ENCODE measurements at places on chromosomes 4 and X. TPM values are rescaled to one million over a fixed set of nuclear protein-coding genes. Genes with fewer than 3 reads are reported as not detected.

DNA sequence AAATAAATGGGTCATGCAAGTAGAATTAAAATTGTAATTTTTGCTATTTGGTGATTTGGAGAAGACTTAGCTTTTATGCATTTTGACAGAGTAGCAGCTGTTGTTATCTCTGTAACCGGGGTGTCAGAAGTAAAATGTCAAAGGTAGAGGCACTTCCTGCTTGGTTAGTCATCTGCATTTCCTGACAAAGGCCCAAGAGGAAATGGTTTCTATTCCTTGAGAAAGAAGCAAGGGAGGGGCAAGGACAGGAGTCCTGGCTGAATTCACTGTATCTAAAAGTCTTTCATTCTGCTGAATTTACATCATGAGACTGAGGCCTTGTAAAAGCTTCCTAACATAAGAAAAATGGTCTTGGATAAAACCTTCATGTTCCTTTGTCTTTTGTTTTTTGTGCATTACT lies 550.9 kb upstream of the BOD1L1 start:
- no peaks in the 10 kb centered on the region for H3K27me3 ChIP-seq
- H3K36me3 ChIP-seq = peaks cover 2% of the 10 kb centered on the region
- H3K4me1 ChIP-seq = peaks cover 6% of the 10 kb centered on the region
- DNase-seq = no peak

DNA sequence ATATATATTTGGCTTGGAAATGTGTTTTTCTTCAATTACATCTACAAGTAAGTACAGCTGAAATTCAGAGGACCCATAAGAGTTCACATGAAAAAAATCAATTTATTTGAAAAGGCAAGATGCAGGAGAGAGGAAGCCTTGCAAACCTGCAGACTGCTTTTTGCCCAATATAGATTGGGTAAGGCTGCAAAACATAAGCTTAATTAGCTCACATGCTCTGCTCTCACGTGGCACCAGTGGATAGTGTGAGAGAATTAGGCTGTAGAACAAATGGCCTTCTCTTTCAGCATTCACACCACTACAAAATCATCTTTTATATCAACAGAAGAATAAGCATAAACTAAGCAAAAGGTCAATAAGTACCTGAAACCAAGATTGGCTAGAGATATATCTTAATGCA lies 26.1 kb downstream of the NUDT6 start:
- no peaks in the 10 kb centered on the region for H3K4me1 ChIP-seq
- DNase-seq = no peak
- peaks cover 66% of the 10 kb centered on the region for H3K36me3 ChIP-seq
- no peak overlapping the region for H3K4me3 ChIP-seq
- H3K27me3 ChIP-seq = peaks cover 2% of the 10 kb centered on the region

GRCh38 chrX:129998021-129998420 lies 15.6 kb downstream of the BCORL1 start:
- H3K27me3 ChIP-seq = no peaks in the 10 kb centered on the region
- no peak for DNase-seq
- H3K4me1 ChIP-seq = no peaks in the 10 kb centered on the region
- H3K27ac ChIP-seq = no peak overlapping the region
- no peak overlapping the region for H3K4me3 ChIP-seq
- H3K36me3 ChIP-seq = no peaks in the 10 kb centered on the region

- no peak overlapping the region for H3K27ac ChIP-seq
- H3K27me3 ChIP-seq = no peaks in the 10 kb centered on the region
- no peak overlapping the region for H3K4me3 ChIP-seq
- no peak for DNase-seq
These were observed 136.3 kb downstream of the TMEM144 start for GRCh38 chr4:158346576-158346975.

DNA sequence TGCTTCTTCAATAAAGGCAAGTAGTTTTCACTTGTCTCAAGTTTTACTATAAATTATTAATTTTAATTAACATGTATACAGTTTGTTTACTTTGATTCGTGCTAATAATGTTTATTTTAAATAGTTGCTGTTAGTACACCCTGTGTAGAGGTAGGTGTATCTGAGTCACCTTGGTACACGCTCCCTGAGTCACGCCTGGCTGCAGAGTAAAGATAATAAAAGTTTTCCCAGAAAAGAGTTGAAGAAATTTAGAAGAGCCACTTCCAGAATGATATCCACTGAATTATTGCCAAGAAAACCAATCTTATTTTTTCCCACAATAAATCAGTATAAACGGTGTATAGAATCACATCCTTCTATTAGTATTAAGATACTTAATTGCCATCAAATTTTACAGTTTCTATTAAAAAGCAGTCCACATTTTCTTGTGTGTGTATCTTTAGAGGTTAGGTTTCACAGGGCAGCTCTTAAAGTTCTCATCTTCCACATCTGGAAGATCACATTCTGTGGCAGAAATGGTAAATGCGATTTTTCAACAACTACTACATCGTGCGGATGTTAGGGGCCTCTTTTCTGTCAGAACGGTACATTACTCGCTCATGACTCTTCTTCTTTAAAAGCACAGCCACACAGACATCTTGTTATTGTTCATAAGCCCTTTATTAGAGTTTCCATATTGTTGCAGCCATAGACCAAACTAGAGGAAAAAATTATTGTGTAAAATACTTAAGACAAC lies 55.4 kb downstream of the HADH start:
- H3K27me3 ChIP-seq = no peaks in the 10 kb centered on the region
- no peaks in the 10 kb centered on the region for H3K4me1 ChIP-seq
- DNase-seq = no peak
- no peak overlapping the region for H3K4me3 ChIP-seq

DNA sequence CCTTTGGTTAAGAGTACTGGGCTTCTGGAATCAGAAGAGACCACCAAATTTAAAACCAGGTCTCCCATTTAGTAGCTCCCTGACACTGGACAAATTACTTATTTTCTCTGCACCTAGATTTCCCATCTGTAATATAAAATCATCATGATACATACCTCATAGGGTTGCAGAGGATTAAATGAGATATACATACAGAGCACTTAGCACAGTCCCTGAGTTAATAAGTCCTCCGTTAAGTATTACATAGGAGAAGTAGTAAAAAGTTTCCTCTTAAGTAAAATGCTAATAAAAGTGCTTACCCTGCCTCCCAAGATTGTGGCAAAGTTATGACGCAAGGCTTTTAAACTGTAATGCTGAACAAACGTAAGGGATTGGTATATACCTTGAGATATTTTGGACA lies 539 bp upstream of the CHIC1 start:
- H3K4me3 ChIP-seq = peak overlapping the region; percentile 74
- DNase-seq = no peak
- no peaks in the 10 kb centered on the region for H3K4me1 ChIP-seq
- no peak overlapping the region for H3K27ac ChIP-seq
- H3K36me3 ChIP-seq = no peaks in the 10 kb centered on the region
- H3K27me3 ChIP-seq = no peaks in the 10 kb centered on the region

DNA sequence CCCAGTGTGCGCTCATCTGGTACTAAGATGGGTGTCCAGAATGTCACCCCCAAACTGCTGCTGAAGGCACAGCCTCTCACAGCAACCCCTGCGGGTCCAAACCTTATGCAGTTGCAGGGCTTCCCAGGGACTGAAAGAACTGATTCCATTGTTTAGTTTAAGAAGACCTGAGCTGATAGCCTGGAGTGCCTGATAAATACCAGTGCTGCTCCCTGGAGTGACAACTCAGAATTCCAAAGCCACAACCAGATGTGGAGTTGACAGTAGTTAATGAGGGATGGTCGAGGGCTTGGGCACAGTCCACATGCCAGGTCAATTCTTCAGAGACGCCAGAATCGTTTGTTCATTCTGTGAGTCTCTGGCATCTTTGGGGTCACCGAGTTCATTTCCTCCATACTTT lies 71.2 kb downstream of the LNX1 start:
- H3K27ac ChIP-seq = no peak overlapping the region
- H3K27me3 ChIP-seq = no peaks in the 10 kb centered on the region
- H3K4me3 ChIP-seq = no peak overlapping the region
- no peaks in the 10 kb centered on the region for H3K36me3 ChIP-seq
- DNase-seq = peak; percentile 31
- H3K4me1 ChIP-seq = peaks cover 12% of the 10 kb centered on the region

- no peaks in the 10 kb centered on the region for H3K27me3 ChIP-seq
- H3K36me3 ChIP-seq = no peaks in the 10 kb centered on the region
- no peak for DNase-seq
These were observed 1430.0 kb downstream of the ARAP2 start for GRCh38 chr4:34814266-34814665.

DNA sequence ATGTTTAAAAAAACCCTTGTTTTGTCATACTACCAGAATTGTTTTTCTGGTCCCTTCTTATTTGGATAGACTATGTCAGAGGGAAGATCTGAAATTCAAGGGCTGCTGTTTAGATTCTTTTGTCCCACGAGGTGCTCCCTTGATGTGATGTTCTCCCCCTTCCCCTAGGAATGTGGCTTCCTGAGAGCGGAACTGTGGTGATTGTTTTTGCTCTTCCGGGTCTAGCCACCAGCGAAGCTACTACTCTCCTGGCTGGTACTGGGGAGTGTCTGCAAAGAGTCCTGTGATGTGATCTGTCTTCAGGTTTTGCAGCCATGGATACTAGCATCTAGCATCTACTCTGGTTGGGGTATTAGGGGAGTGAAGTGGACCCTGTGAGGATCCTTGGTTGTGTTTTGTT lies 271.1 kb downstream of the DCAF12L2 start:
- no peak for DNase-seq
- H3K4me1 ChIP-seq = no peaks in the 10 kb centered on the region
- H3K27me3 ChIP-seq = no peaks in the 10 kb centered on the region
- H3K27ac ChIP-seq = no peak overlapping the region

- H3K4me3 ChIP-seq = no peak overlapping the region
- H3K27me3 ChIP-seq = no peaks in the 10 kb centered on the region
- DNase-seq = no peak
- no peaks in the 10 kb centered on the region for H3K4me1 ChIP-seq
These were observed 405.2 kb downstream of the FAT4 start for GRCh38 chr4:125719987-125720386.

DNA sequence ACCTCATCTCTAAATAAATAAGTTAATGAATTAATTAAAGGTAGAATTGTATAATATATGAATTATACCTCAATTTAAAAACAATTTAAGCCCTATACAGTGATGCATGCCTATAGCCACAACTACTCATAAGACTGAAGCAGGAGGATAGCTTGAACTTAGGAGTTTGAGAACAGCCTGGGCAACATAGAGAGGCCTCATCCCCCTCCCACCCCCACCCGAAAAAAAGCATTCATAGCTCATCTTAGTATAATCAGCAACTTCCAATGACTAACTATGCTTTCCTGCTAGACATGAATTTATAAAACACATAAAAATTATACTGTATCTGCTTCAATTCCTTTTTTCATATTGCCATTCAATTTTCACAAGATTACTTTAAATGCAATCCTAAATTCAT lies 1.6 kb downstream of the LRBA start:
- no peak for DNase-seq
- H3K27ac ChIP-seq = no peak overlapping the region
- no peaks in the 10 kb centered on the region for H3K4me1 ChIP-seq
- 0 out of 2 replicates have a peak, but pooled peaks cover 2% of the 10 kb centered on the region for H3K36me3 ChIP-seq
- H3K4me3 ChIP-seq = peak overlapping the region; percentile 99
- no peaks in the 10 kb centered on the region for H3K27me3 ChIP-seq

DNA sequence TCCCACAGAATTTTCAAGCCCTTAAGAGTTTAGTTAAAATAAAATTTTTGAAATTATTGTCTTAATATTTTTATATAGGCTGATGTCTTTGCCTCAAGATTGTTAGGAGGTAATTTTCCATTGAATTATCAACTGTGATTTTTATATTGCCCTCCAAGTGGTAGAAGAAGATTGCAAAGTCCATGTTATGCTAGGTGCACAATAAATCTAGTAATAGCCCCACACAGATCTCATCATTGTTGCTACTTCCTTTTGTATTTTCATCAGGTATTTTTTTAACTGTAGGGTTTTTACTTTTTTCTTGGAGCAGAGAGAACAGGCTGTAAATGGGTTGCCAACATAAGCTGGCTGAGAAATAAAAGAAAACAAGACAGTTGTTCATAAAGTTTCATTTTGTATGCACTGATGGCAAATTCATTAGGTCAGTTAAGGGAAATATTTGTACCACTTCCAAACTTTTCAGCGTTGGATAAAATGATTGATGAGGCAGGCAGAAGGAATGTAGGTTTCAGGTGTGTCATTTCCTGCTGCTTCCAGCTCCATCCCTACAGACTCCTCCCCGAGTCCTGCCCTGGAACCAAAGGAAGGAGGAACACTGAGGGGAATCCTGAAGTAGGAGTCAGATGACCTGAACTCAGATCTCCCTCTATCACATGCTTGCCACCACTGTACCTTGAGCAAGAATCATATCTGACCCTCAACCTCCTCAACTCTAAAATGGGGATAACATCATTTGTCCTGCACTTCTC lies 105.5 kb downstream of the PRRG1 start:
- H3K27me3 ChIP-seq = no peaks in the 10 kb centered on the region
- no peak for DNase-seq
- no peaks in the 10 kb centered on the region for H3K36me3 ChIP-seq
- H3K4me1 ChIP-seq = peaks cover 4% of the 10 kb centered on the region

SSX2 gene
- not detected for total RNA-seq

VSIG4 gene
- not detected for total RNA-seq

PRRG1 gene
- 10.2 TPM for total RNA-seq

RRH gene
- not detected for total RNA-seq

UGT2B17 gene
- not detected for total RNA-seq

PAQR3 gene
- 35.2 TPM for total RNA-seq

ZNF157 gene
- 2.2 TPM for total RNA-seq

SRPX gene
- total RNA-seq = 10.4 TPM

MAGEB2 gene
- not detected for total RNA-seq
